ENCODE measurements at places on chromosomes 7 and 10.

DNA sequence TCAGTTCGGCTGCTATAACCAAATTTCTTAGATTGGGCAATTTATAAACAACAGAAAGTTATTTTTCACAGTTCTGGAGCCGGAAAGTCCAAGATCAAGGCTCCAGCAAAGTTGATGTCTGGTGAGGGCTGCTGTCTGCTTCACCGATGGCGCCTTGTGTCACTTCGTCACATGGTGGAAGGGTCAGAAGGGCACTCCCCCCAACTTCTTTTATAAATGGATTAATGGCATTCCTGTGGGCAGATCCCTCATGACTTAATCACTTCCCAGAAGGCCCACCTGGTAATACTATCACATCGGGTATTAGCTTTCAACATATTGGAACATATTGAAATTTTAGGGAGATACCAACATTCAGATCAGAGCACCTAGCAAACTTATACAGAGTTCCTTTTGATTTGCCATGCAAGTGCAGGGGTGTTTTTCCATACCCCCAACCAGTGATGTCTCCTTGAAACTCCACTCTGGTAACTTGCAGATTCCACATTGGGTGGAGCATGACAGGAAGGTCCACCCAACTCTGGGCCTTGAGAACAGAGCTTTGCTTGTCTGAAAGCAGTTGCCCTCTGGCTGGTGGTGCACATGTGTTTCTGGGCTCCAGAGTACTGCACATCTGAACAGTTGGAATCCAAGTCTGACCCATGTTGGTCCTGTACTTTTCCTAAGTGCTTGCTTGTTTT lies 85.1 kb upstream of the KMT2E start:
- no peak for DNase-seq

DNA sequence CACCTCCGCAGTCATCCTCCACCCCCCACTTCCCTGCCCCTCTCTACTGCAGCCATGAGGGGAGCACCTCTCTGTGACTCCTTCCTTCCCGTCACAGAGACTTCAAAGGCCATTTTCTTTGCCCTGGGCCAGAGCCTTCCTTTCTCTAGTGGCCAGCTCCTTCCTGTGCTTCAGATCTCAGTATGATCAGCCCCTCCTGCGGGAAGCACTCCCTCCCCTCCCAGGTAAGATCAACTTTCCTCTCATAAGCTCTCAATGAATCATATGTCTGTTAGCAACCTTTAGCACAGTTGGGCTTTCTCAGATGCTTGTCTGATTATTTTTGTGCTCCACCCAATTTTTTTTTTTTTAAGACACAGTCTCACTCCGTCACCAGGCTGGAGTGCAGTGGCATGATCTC lies 241.0 kb upstream of the PRSS1 start:
- no peak for DNase-seq

DNA sequence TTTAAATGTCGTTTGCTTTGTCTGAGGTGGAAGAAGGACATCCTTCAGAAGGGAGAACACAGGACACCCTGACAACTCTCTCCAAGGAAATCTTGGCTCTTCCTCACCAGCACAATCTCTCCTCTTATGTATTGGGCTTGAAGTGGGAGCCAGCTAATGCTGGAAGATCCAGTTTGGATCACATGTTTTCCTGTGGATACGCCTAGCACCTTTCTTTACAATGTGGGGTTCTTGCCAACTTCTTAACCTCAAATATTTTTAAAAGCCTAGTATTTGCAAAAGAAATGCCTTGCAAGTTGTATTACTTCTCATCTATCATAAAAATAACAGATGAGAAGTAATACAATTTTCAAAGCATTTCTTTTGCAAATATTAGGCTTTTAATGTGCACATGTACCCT lies 76.4 kb downstream of the FRMD4A start:
- DNase-seq, result no peak

DNA sequence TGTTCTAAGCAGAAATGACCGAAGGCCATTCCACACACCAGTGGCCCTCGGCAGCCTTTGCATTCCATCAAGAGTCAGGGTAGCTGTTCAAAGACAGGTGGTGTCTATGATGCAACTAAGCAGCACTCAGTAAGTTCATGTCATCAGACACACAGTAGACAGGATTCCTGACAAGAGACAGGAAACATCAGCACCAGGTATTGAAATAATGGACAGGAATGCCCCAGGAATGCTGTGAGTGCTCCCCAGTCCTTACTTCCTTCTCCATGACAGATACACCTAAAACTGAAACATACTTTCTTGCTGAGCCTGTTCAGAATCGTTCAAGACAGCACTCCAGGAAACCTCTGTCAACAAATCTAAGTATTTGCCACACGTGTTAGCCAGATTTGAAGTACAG lies 204.4 kb downstream of the TPST1 start:
- no peak for DNase-seq

DNA sequence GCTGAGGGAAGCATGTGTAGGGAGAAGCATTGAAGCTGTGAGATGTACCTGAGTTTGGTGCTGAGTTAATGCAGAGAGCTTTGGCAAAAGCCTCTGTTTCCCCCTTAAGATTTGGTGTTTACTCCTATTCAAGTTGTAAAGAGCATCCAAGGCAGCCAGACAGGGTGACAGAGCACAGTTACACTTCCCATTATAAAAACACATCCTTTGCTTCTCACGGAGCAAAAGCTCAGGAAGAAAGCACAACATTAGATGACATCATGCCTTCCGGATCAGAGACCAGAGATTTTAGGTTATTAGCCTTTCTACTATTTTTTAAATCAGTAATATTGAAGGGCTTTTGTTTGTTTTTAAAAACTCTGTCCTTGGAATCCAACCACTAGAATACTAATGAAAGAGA lies 182.9 kb downstream of the DOCK4 start:
- no peak for DNase-seq

DNA sequence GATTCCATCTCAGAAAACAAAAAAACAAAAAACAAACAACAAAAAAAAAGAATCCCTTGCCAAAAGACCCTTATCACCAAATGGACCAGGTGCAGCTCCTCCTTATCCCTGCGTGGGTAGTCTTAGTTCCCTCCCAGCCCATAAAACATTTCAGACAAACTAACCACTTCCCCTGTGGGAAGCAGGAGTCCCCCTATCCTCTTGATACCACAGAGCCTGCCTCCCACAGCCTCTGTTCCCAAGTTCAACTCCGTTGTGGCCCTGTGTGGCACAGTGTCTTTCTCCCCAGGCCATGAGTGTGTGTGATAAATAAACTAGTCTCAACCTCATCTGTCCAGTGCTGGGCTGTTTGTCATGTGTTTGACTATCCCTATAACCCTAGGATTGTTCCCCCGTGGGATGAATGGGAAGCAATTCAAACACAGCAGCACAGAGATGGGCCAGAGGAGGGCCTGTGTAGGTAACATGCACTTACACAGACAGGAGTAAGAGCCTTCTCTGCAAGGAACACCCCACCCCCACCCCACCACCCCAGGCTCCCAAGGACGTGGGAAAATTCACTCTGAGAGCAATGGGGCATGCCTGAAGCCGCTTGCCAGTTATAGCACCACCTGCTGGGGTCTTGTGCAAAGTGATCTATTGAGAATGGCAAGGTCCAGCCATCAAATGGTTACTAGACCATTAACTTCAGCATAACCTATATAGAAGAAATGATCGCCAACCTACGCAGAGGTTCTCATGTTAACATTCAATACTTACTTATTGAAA lies 147.1 kb upstream of the GHITM start:
- no peak for DNase-seq
